NK-92 treated with Interleukin-12 subunit alpha and Interleukin-12 subunit beta, amount 100 ng/mL, for 24 hours (cell line): ENCODE measurements at places on chromosomes 3 and 15.
A peak's percentile ranks its signal among the peaks of the same experiment; 100 is the strongest.

DNA sequence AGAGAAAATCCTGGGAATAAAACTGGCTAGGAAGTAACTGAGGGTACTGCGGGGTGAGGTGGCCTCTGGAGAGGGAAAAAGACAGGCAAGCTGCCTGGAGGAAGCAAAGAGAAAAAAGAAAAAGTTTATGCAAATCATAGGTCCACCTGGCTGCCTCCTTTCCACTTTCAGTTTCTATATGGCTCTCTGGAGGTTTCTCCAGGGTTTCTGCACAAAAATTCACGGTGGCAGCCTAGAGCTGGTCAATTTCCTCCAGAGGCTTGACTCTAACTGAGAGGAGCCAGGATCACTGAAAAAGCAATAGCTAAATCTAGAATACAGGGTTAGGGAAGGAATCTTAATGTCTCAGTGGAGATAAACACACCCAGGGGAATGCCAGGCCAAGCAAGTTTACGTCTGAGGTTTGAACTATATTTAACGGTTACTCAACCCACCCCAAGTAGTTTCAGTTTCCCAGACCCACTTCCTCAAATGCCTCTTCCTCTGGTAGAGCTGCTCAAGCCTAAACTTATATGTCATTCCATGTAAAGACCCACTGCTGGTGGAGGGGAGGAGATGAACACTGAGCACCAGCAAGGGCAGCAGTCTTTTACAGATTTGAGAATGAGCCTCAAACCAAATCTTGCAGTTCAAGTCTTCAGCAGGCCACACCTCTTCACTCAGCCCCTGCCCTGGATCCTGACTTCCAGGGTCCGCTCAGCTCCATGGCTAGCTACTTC, 5.7 kb downstream of the LYSMD2 start:
- peak; percentile 50 for DNase-seq

- DNase-seq = no peak
Observed at GRCh38 chr3:69998759-69999139, 784 bp upstream of the SAMMSON start.

- DNase-seq = peak; percentile 44
Observed at GRCh38 chr15:29089731-29090616, 179.6 kb downstream of the NSMCE3 start.

- no peak for DNase-seq
Observed at GRCh38 chr15:39157882-39158281, 423.0 kb upstream of the THBS1 start.

DNA sequence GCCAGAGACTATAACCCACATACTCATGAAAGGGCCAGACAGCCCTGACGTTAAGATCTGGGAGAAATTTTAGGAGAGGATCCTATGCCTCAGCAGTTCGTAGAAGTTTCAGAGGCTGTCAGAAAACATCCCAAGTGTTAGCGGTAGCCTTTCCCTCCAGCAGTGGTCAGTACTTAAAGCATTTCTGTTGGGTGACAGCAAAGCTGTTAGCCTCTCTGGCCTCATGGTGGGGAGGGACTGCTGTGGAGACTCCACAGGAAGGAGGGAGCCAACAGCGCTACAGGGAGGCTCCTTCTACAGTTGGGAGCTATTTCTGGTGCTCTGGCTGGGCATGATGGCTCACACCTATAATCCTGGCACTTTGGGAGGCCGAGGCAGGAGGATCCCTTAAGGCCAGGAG, 27.4 kb downstream of the IDH2 start:
- DNase-seq = no peak

- no peak for DNase-seq
Observed at GRCh38 chr3:123090728-123091531, 24.1 kb downstream of the PDIA5 start.

DNA sequence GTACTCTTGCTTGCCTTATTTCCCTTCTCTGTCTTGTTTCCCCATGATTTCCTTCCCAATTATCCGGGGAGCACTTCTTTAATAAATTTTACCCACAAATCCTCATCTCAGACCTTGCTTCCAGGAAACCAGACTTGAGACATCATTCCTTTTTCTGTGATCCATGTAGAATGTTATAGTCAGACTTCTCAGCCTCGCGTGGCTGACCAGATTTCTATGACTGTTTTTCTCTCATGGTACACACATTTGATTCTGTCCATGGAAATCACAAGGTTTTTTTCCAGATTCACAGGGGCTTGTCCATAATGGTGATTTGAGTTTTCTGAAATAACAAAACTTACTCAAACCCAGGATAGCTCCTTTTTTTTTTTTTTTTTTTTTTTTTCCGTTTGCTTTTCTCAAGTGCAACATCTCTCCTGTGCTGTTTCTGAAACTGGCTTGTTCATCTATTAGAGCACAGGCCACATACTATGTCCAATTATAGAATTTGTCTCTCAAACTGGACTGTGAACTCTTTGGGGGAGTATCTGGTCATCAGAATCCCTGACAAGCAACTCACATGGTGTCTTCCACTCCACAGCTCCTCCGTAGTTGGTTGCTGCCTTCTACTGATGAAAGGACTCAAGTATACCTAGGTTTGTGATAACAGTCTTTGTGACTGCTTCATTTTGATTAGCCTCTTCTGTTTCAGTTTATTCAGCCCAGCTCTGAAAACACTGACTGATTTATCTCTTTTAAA, 50.8 kb downstream of the RBMS3 start:
- no peak for DNase-seq

GRCh38 chr3:108096532-108097321, 5.9 kb upstream of the CD47 start:
- no peak for DNase-seq

GRCh38 chr3:177827511-177828207, 630.4 kb upstream of the TBL1XR1 start:
- no peak for DNase-seq

GRCh38 chr15:55661428-55661827, 73.3 kb upstream of the PYGO1 start:
- no peak for DNase-seq

- no peak for DNase-seq
Observed at GRCh38 chr3:110344897-110345767, 726.5 kb upstream of the NECTIN3 start.

DNA sequence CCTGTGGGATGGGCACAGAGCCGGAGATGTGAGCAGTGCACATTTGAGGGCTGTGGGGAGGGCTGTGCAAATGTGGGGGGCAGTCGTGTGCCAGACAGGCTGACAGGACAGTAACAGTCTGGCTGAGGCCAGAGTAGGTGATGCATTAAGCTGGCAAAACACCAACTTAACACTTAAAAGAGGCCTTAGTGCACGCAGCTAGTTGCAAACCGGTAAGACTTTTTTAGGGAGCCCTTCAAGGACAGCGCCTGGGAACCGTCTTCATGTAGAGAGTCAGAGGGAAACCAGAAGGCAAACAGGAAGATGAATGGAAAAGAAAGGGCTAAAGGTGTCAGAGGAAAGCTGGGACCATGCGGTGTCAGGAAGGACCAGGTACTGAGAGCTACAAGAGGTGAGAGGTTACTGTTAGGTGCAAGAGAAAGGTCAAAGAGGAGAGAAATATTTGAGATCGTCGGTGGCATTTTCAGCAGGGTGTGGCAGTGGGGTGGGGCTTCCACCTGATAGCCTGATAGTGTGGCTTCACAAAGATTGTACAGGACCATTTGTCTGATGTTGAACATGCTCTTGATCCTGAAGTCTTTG, 30.0 kb upstream of the CHD2 start:
- no peak for DNase-seq

GRCh38 chr15:63186065-63186464, 3.3 kb upstream of the RAB8B start:
- DNase-seq = no peak

GRCh38 chr15:76390571-76390970, 54.0 kb downstream of the ISL2 start:
- DNase-seq = no peak

GRCh38 chr3:123802007-123802625, 82.0 kb downstream of the MYLK start:
- DNase-seq = no peak

GRCh38 chr15:73747847-73748590, 5.1 kb downstream of the INSYN1 start:
- no peak for DNase-seq

- no peak for DNase-seq
Observed at GRCh38 chr15:38695249-38696108, 130.9 kb upstream of the RASGRP1 start.

GRCh38 chr3:128423525-128424147, 43.1 kb downstream of the DNAJB8 start:
- DNase-seq = no peak

- no peak for DNase-seq
Observed at GRCh38 chr3:108780235-108780634, 23.0 kb upstream of the RETNLB start.

- no peak for DNase-seq
Observed at GRCh38 chr15:64552281-64552948, 92.0 kb downstream of the ZNF609 start.

DNA sequence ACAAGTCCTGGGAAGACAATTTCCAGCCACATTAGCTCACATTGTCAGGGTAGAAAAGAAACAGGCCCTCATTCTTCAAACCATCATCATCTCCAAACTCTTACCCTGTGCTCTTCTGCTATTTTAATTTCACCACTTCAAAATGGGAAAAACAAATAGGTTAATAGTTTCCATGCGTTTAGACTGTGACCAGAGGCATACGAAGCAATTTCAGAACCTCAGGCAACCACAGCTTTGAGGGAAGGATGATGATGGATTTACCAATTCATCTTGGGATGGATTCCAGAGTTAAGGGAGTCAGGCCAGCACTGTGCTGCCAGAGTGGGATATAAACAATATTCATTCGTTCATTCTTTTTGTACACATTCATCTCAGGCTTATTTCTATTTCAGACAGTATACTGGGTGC, 307.8 kb upstream of the TPRG1 start:
- no peak for DNase-seq

- DNase-seq = no peak
Observed at GRCh38 chr15:71734709-71735384, 75.5 kb upstream of the NR2E3 start.

DNA sequence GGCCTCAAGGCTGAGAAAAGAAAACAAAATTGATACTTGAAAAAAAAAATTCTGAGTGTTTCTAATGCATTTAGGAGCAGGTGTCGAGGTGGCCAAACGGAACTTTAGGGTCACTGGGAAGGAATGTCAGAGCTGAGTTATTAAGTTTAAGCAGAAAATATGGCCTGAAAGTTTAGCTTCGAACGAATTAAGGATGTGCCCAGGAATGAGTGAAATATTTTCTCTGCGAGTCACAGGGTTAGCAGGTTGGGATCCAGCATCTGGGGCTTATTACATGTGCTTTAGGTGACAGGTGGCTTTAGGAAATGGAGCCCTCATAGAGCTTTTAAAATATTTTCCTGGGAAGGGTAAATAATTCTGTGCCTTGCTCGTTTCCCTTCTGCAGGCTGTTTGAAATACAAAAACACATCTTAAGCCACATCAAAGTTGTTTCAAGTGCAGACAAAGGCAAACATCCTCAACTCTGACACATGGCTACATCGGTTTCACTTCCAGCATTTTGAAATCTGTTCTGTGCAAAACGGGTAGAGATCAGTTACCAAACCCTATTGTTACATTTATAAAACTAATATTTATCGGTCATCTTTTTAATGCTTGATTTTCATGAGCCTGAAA, 143.1 kb upstream of the ARRDC4 start:
- no peak for DNase-seq

DNA sequence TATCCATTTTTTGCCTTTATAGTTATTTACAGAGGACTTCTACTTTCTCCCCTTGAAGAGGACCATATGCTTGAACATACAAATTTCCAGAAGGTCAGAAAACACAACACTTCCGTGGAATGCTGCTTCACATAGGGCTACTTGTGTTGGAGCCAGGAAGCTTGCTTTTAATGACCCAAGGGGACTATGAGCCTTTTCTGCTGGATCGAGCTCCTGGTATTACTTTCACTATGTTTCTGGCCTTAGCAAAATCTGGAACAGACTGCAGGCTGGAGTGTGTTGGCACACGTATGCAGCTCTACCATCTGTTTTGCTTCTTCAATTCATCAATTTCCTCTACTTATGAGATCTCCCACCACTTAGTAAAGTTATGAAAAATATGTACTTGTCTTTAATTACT, 69.3 kb upstream of the CBLB start:
- DNase-seq = no peak

DNA sequence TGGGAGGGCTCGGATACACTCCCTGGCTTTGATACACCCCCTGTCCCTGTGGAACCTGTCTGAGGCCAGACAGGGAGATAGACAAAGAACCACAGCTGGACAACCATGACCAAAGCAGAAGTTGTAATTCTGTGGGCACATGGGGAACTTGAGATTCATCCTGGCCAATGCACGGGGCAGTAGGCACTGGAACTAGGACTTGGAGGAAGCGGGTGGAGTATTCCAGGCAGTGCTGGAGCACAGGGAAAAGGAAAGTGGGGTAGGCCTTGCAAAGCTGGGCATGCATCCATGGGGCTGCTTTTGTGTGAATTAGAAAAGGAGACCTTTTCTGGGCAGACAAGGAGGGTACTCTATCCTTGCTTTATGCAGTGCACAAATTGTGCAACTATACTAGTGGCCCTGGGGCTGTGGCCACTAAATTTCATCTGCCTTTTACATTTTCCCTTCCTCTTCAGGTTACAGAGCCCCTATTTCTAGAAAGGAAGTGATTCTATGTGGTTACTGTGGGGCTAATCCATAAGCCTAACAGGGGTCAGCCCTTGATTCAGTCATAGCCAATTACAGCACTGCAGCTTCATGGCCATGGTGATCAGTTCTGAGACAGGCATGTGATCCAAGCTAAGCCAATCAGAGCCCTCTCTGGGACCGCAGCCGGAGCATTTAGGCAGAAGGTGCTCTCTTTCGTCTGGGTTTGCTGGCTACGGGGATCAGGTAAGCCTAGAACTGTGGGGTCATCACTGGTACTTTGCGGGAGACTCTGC, 21.0 kb downstream of the CRABP1 start:
- no peak for DNase-seq

DNA sequence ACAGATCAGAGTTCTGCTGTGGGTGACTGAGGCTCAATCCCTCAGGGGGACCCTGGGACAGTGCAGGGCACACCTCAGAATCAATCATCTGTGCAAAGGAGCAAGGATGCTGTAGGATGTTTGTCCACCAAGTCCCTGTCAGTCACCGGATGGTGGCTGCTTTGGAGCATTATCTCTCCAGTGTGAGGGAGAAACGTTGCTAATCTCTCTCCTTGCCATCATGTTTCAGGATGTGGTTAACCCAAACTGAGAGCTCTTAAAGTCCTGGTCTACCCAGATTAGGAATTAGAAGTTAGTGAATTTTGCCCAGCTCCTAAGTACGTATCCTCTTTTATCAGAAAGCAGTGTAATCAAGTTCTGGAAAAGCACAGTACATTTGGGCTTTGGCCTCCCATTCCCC, 26.2 kb upstream of the LRRC3B start:
- DNase-seq = no peak

DNA sequence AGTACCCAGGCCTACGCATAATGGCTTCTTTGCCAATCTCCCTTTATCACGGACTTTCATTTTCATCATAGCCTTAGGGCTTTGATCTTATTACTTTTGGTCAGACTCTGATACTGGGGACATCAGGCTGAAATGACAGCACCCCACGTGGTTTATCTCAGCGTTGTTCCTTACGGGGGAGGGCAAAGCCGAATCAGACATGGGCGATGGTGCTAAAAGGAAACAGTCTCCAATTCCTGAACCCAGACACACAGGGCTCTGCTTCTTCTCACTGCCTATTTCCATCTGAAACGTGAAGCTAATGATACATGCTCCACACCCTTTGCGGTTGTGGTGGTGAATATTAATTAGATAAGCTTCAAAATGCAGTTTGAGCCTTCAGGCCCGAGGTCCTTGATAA, 59.4 kb upstream of the CD47 start:
- DNase-seq = no peak
